ENCODE measurements at places on chromosomes 1 and 21.

- no peak for DNase-seq
Measured at GRCh38 chr1:110626889-110627288, 20.7 kb upstream of the KCNA2 start.

DNA sequence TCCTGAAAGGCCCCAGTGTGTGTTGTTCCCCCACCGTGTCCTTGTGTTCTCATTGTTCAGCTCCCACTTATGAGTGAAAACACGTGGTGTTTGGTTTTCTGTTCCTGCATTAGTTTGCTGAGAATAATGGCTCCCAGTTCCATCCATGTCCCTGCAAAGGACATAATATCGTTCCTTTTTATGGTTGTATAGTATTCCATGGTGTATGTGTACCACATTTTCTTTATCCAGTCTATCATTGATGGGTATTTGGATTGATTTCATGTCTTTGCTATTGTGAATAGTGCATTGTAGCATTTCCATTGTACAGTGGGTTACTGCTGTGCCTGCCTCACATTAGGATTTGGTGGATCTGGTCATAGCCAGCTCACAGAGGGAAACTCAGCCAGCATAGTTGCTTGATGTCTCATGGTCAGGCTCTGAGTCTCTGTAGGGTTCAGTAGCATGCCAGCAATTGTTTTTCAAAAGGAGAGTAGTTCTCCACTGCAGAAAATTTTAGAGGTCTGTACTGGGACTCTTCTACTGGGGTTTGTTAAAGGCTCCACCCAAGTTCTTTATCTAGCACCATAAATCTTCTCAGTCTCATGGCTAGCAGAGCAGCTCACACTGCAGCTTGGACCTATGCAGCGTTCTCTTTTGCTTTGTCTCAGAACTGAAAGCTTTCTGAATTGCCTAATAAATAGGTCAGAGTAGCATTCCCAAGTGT, 41.0 kb downstream of the RUNX3 start:
- DNase-seq, result no peak

DNA sequence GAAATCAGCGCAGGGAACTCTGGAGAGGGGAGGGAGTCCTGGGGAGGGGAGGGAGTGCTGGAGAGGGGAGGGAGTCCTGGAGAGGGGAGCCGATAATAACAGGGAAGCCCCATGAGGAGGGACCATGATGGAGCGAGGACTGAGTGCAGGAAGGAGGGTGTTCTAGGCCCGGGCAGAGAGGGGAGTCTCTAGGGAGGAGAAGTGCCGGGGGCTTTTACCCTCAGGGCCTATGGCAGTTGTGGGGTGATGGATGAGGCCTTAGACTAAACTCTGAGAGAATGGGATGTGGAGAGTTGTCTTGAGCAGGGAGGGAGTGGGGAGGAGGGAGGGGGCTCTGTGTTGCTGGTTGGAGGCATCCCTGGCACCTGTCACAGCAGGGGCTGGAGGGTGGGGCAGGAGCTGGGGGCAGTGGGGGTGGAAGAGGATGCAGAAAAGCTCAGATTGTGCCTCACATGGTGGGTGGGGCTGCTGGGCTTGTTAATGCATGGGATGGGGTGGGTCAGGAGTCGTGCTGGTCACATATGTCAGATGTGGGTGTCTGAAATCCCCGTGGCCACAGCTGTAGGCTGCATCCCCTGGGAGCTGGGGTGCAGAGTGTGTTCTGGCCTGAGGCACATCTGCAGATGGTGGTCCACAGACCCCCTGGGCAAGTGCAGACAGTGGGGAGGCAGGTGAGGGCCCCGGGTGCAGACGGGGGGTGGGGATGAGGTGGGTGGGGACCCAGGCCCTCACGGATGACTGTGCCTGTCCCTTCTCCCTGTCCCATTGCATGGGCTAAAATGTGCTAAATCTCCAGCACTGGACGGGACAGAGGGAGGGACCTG, 88.4 kb upstream of the COL6A1 start:
- no peak for DNase-seq

GRCh38 chr1:35443768-35444518, 113.3 kb downstream of the KIAA0319L start:
- DNase-seq, result no peak

GRCh38 chr1:1614954-1615255, 395 bp upstream of the MIB2 start:
- DNase-seq, result no peak

DNA sequence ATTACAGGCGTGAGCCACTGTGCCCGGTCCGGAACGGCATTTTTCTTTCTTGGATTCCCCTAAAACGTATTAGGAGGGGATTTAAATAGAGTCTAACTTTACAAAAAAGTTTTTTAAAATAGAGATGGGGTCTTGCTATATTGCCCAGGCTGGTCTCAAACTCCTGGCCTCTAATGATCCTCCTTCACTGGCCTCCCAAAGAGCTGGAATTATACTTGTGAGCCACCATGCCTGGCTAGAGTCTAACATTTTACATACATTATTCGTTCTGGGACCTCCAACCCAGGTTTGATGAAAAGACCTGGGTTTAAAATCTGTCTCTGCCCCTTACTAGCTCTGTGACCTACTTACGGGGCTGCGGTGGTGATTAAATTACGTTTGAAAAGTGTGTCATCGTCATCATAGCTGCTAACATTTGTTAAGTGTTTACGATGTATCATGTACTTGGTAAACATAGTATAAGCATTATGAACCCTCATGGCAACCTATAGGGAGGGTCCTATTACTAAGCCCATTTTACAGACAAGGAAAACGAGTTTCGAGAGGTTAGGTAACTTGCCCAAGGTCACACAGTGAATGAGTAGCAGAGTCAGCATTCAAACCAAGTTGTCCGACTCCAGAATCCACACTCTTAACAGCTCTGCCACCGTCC, 24.5 kb downstream of the PLEKHM2 start:
- DNase-seq, result no peak

GRCh38 chr1:112840631-112841624, 115.1 kb downstream of the SLC16A1 start:
- DNase-seq, result peak; percentile 27

- DNase-seq, result no peak
Measured at GRCh38 chr1:150572918-150573647, 6.3 kb downstream of the MCL1 start.

DNA sequence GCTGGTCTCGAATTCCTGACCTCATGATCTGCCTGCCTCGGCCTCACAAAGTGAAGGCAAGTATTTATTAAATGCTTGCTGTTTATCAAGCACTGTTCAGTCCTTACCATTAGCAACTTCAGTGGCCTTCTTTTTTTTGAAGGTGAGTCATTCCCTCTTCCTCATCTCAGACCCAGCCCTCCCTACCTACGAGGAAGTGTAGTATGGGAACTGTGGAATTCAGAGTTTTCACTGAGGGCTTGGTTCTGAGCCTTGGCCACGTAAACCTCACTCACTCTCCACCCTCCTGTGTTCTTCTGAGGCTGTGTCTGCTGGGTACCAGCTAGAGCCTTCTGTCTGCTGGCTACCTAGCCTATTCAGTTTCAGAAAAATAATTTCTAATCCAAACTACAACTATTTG, 218.3 kb upstream of the SGIP1 start:
- peak; percentile 4 for DNase-seq

Data from SW480 (cell line).